ENCODE measurements at places on chromosomes 6 and 20.

DNA sequence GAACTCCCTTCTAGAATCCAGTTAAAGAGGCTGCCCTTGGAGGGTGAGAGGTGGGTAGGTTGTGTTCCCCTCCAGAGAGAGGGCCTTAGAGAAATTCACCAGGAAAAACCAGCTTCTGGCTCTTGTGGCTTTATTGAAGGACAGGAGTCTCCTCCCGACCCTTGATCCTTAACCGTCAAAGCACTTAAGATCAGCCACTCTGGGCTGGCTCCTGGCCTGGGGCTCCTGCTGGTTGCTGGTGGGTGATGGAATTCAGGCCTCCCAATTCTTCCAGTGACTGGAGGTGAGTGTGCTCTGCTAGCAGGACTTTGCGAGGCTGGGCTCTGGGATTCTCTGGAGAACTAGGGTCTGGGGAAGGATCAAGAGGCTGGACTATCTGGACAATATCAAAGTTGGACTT lies 75.6 kb upstream of the LGSN start:
- no peak for DNase-seq

DNA sequence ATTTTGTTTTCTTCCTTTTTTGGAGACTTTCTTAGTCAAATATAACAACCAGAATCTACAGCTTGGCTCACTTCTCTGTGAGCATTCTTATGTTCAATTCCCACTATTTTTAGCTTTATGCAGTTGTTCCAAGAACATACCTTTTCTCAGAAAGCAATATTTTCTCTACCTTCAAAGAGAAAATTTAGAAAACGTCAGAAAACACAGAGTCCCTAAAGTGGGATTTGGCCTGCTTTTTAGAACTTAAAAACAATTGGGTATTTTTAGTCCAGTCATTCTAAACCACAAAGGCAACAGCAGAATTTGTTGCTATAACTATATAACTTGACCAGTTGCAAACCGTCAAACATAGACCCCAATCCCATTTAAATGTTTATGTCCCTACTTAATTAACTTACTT lies 133.1 kb downstream of the MOXD1 start:
- DNase-seq = no peak

DNA sequence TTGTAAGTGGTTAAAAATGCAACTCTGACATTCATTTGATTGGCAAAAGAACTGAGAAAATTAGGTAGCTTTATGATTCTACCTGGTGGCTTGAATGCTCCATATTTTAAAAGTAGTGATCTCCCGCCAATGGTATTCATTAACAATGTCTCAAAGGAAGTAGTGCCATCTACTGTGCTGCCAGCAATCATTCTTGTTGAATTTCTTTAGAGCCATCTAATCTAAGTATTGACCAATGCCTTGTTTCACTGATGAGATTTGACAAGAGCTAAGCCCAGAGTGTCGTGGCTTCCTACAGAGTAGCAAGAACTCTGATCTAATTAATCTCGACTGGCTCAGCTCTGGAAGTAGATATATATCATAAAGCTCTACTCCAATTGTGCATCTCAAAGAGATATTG lies 696.7 kb downstream of the C6orf118 start:
- no peak for DNase-seq

- DNase-seq = no peak
These were observed 178.5 kb downstream of the SLC16A10 start for GRCh38 chr6:111265842-111266241.
